ENCODE measurements at places on chromosomes 7 and 10.
A peak's percentile ranks its signal among the peaks of the same experiment; 100 is the strongest.

DNA sequence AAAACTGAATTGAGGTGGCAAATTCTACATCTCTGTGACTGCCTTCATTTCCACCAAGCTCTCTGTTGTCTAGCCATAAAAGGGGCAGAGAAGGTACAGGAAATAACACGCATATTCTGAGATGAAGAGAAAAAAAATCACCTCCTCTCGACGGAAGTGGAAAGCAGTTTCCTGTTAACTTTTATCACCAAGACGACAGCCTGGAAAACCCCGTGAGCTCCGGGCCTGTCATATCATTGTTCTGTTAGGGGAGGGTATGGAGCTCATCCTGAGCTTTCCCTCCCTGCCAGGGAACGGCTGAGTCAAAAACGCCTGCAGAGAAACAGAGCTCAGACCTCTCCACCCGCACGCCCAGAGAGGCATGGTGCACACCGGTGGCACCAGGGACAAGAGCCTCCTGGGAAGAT lies 200.3 kb downstream of the PRPF18 start:
- DNase-seq: peak; percentile 26

- DNase-seq: peak; percentile 90
These were observed 5.8 kb upstream of the JAKMIP3 start for GRCh38 chr10:132059760-132060508.

DNA sequence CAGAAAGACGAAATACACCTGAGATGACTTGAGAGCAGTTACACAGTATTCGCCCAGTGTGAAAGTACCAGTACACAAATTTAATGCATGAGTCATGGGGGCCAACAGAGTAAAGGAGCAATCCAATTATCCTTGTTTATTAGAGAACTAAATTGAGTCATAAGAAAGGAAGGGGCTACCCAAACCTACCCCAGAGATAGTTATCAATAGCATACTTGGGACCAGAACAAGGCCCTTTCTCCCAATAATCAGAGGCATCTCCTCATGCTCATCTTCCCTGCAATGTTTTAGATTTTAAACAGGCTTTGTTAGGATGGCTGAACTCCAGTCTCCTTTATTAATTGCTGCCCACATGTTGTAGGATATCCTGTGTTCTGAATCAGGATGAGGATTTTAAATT lies 239.7 kb upstream of the LRGUK start:
- no peak for DNase-seq

GRCh38 chr10:98536551-98536950 lies 89.8 kb upstream of the HPS1 start:
- DNase-seq: no peak

DNA sequence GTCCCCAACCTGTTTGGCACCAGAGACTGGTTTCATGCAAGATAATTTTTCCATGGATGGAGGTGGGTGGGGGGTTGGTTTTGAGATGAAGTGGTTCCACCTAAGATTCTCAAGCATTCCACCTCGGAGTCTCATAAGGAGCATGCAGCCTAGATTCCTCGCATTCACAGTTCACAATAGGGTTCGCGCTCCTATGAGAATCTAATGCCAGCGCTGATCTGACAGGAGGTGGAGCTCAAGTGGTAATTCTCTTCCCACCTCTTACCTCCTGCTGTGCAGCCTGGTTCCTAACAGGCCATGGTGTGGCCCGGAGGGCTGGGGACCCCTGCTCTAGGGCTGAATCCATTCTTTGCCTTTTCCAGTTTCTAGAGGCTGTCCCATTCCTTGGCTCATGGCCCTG lies 19.1 kb upstream of the CDK1 start:
- no peak for DNase-seq

DNA sequence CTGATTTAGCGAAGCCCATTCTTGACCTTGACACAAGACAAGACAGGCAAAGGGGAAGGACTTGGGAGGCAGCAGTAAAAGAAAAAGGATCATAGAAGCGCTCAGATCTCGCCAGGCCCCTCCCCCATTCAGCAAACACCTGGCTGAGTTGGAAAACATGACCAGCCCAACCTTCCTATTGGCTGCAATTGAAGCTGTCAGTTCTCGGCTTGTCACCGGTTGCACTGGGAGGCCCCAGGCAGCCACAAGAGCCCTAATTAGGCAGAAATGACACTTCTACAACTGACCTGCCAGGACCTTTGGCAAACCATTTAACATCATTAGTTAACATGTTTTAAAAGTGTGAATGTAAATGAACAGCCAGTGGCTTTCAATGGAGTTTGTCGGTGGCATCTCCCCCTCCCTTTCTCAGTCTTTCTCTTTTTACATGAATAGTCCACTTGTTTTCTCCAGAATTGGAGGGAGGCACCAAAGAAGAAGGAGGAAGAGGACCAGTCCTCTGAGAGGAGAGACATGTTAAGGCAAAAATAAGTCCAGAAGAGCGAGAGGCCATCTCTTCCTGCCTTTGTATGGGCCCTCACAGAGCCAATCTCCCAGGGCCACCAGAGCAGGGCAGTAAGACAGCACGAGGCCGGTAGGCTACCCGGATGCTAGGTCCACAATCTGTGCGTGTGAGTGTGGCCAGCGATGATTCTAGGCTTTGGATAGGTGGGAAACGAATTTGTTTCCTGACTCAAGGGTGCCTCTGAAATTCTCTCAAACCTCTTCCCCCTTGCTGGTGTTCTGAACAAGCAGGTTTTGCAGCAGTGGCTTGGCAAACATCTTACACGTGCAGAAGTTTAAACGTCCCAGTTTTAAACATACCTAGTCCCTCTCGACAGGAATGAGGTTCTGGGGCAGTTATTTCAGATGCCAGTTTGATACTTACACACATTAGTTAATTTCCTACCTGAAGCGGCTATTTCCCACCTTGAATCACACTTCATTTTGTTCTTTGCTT lies 15.0 kb upstream of the ENO4 start:
- peak; percentile 73 for DNase-seq

GRCh38 chr7:26167303-26167934 lies 15.4 kb downstream of the NFE2L3 start:
- DNase-seq: no peak

DNA sequence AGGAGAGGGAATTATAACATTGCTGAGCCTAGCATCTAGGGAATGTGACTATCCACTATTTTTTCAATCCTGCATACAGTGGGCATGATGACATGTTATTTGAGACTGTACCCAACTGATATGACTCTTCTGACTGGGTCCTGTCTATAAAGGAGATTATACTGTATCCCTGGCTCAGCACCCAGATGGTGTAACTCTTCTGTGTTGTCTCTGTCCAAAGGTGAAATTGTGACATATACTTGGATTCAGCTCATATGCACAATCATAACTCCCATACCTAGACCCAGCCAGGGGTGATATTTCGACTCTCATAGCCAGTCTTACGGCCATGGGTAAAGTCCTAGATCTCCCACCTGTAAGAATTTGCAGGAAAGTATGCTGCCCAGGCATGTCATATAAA lies 59.3 kb downstream of the ZNF736 start:
- no peak for DNase-seq

DNA sequence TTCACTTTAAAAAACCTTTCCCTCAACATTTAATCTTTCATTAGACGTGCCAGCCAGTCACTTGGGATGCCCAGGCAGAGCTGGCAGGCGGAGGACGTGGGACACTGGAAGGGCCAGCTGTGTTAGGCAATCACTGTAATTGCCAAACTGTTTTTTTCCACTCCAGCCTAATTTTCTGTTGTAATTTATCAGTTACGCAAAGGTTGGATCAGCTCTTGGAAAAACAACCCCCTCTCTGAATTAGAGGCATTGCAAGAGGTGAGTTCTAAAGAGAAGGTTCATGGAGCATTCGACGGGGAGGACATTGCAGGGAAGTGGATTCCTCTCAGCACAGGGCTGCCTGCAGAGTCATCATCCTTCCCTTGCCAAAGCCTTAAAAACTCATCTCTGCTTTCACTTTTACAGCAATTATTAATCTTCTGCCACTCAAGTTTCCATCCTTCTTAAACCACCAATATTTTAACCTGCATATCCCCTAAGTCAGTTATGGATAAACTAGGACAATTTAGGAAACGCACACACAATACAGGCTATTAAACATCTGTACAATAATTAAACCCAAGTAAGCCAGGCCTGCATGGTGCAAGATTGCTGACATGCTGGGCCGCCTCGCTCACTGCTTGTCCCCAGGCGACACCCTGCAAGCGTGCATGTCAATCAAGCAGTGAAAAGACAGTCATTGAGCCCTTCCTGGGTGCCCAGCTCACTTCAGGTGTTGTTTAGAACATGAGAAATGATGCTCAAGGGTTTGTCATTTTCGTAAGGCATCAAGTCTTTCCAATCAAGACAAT lies 272.3 kb upstream of the RNF32 start:
- DNase-seq: no peak

- DNase-seq: no peak
These were observed 37.3 kb downstream of the ADAM12 start for GRCh38 chr10:126351021-126351420.

DNA sequence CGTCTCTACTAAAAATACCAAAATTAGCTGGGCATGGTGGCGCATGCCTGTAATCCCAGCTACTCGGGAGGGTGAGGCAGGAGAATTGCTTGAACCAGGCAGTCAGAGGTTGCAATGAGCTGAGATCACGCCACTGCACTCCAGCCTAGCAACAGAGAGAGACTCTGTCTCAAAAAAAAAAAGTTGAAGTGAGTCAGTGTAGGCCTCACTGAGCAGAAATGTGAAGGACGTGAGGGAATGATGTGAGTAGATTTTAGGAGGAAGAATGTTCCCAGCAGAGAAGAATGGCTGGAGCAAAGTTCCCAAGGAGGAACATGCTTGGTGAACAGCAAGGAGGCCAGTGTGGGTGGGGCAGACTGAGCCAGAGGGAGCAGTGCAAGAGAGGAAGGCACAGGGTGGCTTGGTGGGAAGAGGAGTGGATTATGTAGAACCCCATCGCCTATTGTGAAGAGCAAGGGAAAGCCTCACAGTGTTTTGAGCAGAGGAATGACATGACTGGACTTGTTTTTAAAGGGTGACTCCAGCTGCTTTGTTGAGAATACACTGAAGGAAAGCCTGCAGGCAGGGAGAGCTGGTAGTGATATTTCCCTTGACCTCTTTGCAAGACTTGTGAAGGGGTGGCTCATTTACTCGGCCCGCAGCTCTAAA lies 708.7 kb downstream of the SUGCT start:
- no peak for DNase-seq

GRCh38 chr10:32244421-32245207 lies 102.3 kb downstream of the EPC1 start:
- DNase-seq: no peak

DNA sequence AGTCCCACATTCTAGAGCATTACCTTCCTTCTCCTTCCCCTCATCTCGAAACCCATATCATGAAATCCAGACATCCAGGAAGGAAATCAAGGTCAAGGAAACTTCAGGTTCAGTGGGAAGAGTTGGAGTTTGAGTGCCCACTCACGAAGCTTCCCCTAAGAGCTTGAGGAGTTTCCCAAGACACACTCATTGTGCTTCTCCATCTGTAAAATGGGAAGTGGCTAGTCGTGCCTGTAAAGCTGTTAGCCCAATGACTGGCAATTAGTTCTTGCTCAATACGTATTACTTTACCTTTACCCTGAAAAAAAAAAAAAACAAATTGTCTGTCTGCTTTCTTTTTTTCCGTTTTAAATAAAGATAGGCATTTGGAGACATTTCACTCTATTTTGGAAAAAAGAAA lies 42.3 kb downstream of the GPAM start:
- no peak for DNase-seq

DNA sequence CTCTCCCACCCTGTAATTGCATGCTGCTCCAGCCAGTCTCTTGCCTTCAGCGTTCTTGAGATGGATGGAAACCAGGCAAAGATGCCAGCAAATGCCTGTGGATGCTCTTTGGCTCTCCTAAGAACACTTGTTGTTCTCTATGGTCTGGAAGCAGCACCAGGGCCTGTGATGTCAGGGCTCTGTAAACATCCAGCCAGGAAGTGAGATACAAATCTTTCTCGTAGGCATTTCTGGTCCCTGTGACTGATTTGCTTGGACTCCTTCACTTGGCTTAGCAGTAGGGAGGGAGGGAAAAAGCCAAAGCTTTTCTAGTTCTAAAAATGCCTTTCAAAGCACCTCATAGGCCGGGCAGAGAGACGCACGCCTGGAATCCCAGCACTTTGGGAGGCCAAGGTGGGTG lies 201.3 kb downstream of the REEP3 start:
- no peak for DNase-seq

DNA sequence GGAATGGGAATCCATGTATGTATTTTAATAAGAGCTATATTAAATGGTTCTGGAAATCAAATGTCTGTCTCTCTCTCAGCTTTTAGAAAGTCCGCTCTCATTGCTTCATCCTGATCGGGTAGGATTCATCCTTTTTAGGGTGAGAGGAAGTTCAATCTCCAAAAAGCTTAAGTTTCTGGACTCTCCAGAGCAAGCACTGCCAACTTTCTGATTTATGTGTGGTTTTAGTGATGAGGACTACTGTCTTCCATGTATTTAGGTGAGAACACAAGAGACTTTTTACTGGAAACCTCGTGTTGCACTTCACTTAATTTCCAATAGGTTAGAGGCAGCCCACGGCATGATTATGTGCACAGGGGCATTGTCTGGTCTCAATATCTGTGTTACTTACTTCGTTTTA lies 267.9 kb downstream of the SUGCT start:
- no peak for DNase-seq

DNA sequence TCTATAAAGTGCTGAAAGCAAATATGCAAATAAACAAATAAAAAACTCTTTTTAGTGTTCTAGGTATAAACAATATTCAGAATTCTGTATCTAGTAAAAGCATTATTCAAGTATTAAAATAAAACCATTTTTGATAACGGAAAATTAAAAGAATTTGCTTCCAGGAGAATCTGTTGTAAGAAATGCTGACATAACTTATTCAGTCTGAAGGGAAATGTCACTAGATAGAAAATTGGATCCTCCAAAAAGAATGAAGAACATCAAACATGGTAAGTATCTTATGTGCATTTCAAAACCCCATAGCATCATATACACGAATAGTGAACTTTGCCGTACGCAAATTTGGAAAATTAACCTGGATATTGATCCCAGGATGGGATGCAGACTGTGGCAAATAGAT lies 506.7 kb downstream of the GLRX3 start:
- no peak for DNase-seq

DNA sequence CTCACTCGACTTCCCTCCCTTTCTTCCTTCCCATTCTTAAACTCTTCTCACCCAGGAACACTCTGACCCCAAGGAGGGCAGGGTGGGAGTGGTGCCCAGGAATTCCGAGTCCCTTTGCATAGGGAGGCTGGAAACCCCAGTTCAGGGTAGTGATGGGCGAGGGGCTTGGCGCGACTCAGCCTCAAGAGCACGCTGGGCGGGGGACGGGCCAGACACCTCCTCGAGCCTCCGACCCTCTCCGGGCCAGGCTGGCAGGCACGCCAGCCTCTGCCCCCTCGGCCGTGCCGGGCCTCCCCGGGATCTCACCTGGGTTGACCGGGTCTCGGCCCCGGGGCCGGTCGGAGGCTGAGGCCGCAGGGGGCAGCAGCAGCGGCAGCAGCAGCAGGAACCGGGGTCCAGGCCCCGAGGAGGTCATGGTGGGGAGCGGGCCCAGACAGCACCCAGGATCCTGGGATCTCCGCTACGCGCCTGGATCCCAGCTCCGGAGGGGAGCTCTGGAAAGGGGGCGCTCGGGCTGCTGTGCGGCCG lies 457 bp downstream of the PLOD3 start:
- no peak for DNase-seq
